H1 (cell line): ENCODE measurements at places on chromosomes 2 and 18. TPM values are rescaled to one million over a fixed set of nuclear protein-coding genes. Genes with fewer than 3 reads are reported as not detected.
A peak's percentile ranks its signal among the peaks of the same experiment; 100 is the strongest.

DNA sequence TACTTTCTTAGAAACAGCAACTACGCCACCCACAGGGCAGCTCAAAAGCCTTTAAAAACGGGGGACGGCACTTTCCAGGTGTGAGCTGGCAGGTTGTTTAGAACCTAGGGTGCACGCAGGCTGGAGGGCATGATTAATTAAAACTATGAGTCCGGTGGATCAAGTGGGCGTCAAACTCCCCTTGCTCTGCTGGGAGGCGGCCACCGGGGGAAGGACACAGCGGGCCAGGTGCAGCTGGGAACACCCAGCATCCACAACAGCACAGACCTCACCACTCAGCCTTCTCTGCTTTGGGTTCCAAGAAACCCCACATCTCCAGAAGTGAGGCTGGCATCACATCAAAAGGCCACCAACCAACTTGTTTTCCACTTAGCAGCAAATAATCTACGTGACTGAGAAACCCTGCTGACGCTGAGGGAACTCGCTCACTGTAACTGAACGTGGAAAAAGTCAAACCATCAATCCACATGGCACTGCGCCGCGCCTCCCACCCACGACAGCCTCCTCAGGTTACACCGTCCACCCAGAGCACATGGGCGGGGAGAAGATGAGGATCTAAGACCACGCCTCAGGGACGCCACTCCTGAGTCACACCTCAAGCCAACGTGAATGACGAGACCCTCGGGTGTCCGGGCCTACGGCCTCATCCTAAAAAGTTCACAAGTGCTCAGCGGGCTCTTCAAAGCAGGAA lies 118.2 kb downstream of the ZNF516 start:
- no peak overlapping the region for H3K27ac ChIP-seq
- no peaks in the 10 kb centered on the region; the same call in 1 of the 2 replicates for H3K4me1 ChIP-seq
- H3K4me3 ChIP-seq, result no peak overlapping the region
- DNase-seq, result no peak

Gene STPG4
- total RNA-seq, result 0.27 and 0.28 TPM in 2 replicates

Gene CHPF
- total RNA-seq, result 62.9 and 68.1 TPM in 2 replicates

Gene RNF103
- 6.0 and 7.4 TPM in 2 replicates for total RNA-seq

- no peaks in the 10 kb centered on the region for H3K36me3 ChIP-seq
- H3K4me3 ChIP-seq, result no peak overlapping the region
- no peaks in the 10 kb centered on the region for H3K4me1 ChIP-seq
- no peaks in the 10 kb centered on the region for H3K27me3 ChIP-seq
- H3K27ac ChIP-seq, result no peak overlapping the region
Observed at GRCh38 chr2:100063459-100063953, 78.9 kb downstream of the AFF3 start.

Gene SPR
- total RNA-seq, result 10.7 and 11.5 TPM in 2 replicates

DNA sequence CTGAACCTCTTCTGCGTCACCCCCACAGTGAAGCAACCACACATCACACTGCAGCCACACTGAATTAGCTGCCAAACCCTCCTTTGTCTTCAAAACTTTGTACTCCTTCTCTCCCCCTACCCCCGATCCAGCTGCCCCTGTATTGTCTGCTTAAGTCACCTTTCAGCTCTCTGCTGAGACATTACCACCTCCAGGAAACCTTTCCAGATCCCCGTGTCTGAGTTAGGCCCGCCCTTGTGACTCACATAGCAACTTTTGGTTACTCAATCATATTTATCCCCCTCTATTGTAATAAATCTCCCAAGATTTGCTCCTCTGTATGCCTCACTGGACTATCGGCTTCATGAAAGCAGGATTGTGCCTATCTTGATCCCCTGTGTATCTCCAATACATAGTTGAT lies 82.8 kb upstream of the CDCA7 start:
- no peaks in the 10 kb centered on the region for H3K36me3 ChIP-seq
- H3K27ac ChIP-seq, result no peak overlapping the region
- no peaks in the 10 kb centered on the region for H3K27me3 ChIP-seq
- H3K4me3 ChIP-seq, result no peak overlapping the region
- DNase-seq, result no peak
- H3K4me1 ChIP-seq, result peaks cover 3% of the 10 kb centered on the region; the same call in 1 of the 2 replicates

GRCh38 chr2:64819774-64820688 lies 166.3 kb upstream of the SERTAD2 start:
- no peak overlapping the region for H3K27ac ChIP-seq
- no peaks in the 10 kb centered on the region for H3K27me3 ChIP-seq
- DNase-seq, result no peak
- no peaks in the 10 kb centered on the region for H3K36me3 ChIP-seq
- peaks cover 10% of the 10 kb centered on the region; the same call in 1 of the 2 replicates for H3K4me1 ChIP-seq

DNA sequence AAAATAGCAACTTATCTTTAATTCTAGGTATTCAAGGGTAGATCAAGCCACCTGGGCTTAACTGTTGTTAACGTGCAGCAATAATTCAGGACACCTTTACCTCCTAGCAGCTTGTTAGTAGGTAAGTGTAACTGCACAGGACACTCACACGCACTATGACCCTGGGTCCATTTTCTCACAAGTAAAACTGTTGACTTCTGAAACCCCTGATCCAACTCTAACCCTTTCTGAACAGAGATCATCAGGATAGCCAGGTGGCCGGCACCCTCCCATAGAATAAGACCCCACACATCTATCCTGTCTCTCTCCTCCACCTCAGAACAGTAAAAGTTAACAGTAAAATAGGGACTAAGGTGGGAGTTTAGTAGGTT lies 610 bp downstream of the SPC25 start:
- peaks cover 9% of the 10 kb centered on the region; the same call in 1 of the 2 replicates for H3K36me3 ChIP-seq
- H3K4me1 ChIP-seq, result no peaks in the 10 kb centered on the region; the same call in 1 of the 2 replicates
- H3K4me3 ChIP-seq, result peak overlapping the region; percentile 78

- H3K4me3 ChIP-seq, result no peak overlapping the region
- H3K36me3 ChIP-seq, result no peaks in the 10 kb centered on the region
- no peaks in the 10 kb centered on the region for H3K4me1 ChIP-seq
- H3K27ac ChIP-seq, result no peak overlapping the region
- DNase-seq, result no peak
Observed at GRCh38 chr2:119415630-119416029, 16.0 kb upstream of the TMEM37 start.

Gene EFR3B
- total RNA-seq, result 8.8 and 9.6 TPM in 2 replicates

Gene SCN9A
- total RNA-seq, result 6.1 and 6.2 TPM in 2 replicates

DNA sequence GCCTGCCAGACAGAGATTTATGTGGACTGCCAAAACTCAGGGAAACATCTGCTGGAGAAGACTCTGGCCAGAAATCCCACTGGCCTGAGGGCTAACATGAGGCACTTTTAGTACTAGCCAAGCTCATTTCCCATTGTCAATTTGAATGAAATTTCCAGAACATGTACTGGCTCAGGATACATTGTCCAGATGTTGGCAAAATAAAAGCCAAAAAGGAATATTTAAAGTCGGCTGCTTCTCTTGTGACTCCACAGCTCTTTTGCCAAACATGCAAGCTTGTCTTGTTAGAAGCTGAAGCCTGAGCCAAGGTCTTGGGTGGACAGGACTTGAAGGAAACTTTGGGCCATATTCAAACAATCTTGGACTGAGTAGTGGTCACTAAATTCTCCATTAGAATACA lies 215.5 kb downstream of the NCKAP5 start:
- no peaks in the 10 kb centered on the region for H3K36me3 ChIP-seq
- H3K4me3 ChIP-seq, result no peak overlapping the region
- no peaks in the 10 kb centered on the region for H3K27me3 ChIP-seq

Gene GATA6
- 0.09 and 0.25 TPM in 2 replicates for total RNA-seq

- no peaks in the 10 kb centered on the region for H3K4me1 ChIP-seq
- no peaks in the 10 kb centered on the region for H3K36me3 ChIP-seq
- H3K27ac ChIP-seq, result no peak overlapping the region
Observed at GRCh38 chr2:179096090-179096489, 46.2 kb upstream of the CCDC141 start.

- no peaks in the 10 kb centered on the region for H3K36me3 ChIP-seq
- peaks cover 3% of the 10 kb centered on the region; the same call in 1 of the 2 replicates for H3K27me3 ChIP-seq
- peak overlapping the region; percentile 30; the same call in 1 of the 2 replicates for H3K4me3 ChIP-seq
- peak; percentile 57 for DNase-seq
- peaks cover 11% of the 10 kb centered on the region for H3K4me1 ChIP-seq
- H3K27ac ChIP-seq, result no peak overlapping the region
Observed at GRCh38 chr2:27249891-27250651, 12.8 kb downstream of the SLC30A3 start.

Gene ADD2
- 166 and 170 TPM in 2 replicates for total RNA-seq

DNA sequence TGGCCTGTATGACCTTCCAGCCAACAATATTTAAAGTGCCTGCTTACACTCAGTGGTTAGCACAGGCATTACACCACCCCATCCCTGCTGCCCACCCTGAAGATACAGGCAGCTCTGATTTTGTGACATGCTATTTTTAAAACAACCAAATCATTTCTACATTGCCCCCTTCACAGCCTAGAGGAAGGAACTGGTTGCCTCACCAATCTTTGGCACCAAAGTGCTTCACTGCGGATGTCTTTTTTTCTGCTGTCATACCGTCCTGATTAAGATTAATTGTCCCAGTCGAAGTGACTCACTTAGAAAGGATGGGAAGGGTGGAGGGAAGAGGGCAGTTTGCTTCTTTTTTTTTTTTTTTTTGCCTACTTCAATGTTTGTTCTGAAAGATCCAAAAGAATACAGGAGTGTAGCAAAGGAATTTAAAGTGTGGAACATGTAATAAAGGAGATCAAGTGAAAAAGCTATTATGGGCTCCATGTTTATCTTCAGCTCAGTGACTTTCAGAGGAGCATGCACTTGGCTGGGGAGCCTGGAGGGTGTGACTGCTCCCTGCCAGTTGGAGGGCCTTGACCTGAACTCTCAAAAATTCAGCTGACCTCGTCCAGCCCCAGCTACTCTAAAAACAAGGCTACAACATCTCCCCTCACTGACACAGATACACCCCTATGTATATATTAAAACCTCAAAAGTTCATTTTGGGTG lies 501.1 kb upstream of the TNP1 start:
- H3K27me3 ChIP-seq, result peaks cover 16% of the 10 kb centered on the region; the same call in 1 of the 2 replicates
- H3K36me3 ChIP-seq, result no peaks in the 10 kb centered on the region
- no peaks in the 10 kb centered on the region for H3K4me1 ChIP-seq
- no peak for DNase-seq

Gene PID1
- total RNA-seq, result 2.9 and 3.3 TPM in 2 replicates

DNA sequence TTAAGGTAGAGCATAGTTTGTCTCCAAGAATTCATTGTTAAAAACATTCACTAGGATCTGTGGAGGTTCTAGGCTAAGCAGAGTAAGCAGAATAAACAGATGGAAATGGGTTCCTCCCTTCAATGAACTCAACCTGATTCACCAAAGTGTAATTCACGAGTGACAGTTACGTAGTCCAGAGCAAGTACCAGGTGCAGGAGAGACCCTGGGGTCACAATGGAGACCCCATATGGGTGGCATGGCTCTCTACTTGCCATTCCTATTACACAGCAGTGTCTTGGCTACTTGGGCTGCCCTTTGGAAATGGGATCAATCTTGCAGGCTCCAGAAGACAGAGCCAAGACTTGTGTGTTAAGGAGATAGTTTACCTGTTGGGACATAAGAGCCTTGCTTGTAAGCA lies 7.1 kb downstream of the MYCN start:
- H3K4me3 ChIP-seq, result no peak overlapping the region
- no peak overlapping the region for H3K27ac ChIP-seq
- peaks cover 3% of the 10 kb centered on the region for H3K4me1 ChIP-seq
- no peaks in the 10 kb centered on the region for H3K27me3 ChIP-seq
- H3K36me3 ChIP-seq, result peaks cover 48% of the 10 kb centered on the region

DNA sequence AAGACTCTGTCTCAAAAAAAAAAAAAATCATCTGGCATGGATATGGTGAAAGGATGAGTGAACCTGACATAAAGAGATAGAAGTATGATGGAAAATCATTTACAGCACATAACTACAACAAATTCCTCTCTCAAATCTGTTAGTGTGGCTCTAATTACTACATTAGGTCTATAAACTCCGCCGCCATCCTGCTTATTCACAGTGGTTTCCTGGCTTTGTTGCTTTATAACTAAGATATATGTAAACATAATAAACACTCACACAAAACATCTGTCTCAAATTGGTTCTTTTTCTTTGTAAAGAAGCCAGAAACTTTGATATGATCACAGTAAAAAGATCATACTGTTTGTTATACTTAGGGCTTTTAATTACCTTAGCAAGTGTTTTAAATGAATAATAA lies 412.6 kb upstream of the FAM98A start:
- H3K4me3 ChIP-seq, result no peak overlapping the region
- H3K36me3 ChIP-seq, result no peaks in the 10 kb centered on the region
- no peaks in the 10 kb centered on the region for H3K27me3 ChIP-seq
- no peak overlapping the region for H3K27ac ChIP-seq
- no peaks in the 10 kb centered on the region for H3K4me1 ChIP-seq
- no peak for DNase-seq

Gene CIDEA
- not detected in 2 replicates for total RNA-seq

DNA sequence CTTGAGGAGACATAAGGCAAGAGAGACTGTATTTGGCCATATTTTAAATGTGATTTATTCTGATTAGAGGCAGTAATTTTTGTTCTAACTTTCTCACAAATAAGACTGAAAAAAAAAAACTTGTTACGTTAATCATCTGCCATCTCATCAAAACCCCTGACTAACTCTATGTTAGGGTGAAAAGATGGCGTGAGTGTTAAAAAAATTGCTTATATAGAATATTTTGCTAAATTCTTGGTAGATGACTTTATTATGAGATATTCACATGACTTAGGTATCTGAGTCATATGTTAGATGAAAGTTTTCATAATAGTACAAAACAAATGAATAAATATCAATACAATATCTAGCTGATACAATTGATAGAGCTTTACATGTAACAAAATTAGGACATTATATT lies 1508.7 kb upstream of the TMEFF2 start:
- H3K4me1 ChIP-seq, result no peaks in the 10 kb centered on the region
- H3K4me3 ChIP-seq, result no peak overlapping the region
- H3K27ac ChIP-seq, result no peak overlapping the region
- no peaks in the 10 kb centered on the region for H3K36me3 ChIP-seq
- no peaks in the 10 kb centered on the region for H3K27me3 ChIP-seq

- H3K36me3 ChIP-seq, result no peaks in the 10 kb centered on the region
- no peak overlapping the region for H3K27ac ChIP-seq
- DNase-seq, result no peak
- H3K27me3 ChIP-seq, result no peaks in the 10 kb centered on the region
- H3K4me3 ChIP-seq, result no peak overlapping the region
Observed at GRCh38 chr2:11377928-11378545, 33.6 kb upstream of the ROCK2 start.

DNA sequence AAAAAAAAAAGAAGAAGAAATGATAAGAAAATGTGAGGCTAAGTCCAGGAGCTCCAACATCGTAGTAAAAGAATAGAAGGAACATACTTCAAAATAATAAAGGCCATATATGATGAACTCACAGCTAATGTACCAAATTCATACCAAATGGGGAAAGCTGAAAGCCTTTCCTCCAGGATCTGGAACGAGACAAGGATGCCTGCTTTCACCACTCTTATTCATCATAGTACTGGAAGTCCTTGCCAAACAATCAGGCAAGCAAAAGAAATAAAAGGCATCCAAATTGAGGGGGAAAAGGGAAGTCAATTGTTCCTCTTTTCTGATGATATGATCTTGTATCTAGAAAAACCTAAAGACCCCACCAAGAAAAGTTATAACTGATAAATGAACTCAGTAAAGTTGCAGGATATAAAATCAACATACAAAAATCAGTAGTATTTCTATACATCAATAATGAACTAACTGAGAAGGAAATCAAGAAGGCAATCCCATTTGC lies 170.6 kb downstream of the METTL4 start:
- H3K27me3 ChIP-seq, result no peaks in the 10 kb centered on the region
- H3K36me3 ChIP-seq, result no peaks in the 10 kb centered on the region
- H3K4me3 ChIP-seq, result no peak overlapping the region
